ENCODE measurements at places on chromosomes 4 and X. TPM values are rescaled to one million over a fixed set of nuclear protein-coding genes. Genes with fewer than 3 reads are reported as not detected.

DNA sequence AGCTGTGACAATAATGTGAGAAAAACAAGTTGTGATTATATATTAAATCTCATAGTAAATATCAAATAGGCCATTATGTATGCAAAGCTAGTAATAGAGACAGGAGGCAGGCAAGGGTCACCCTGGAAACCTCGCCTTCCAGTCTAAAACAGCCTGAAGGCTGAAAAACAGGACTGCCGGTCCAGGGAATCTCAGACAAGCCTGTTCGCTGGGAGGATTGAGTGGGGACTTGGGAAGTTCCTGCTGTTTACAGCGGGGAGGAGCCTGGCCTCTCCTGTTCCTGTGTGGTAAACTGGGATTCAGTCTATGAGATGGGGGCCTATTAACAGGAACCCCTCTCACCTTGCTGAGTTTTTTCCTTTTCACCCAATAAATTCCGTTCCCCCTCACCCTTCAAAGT is 2317.3 kb downstream of the PCDH7 start:
- no peaks in the 10 kb centered on the region for H3K36me3 ChIP-seq
- peaks cover 1% of the 10 kb centered on the region for H3K27me3 ChIP-seq
- no peak for DNase-seq
- no peak overlapping the region for H3K27ac ChIP-seq
- no peak overlapping the region for H3K4me3 ChIP-seq

DNA sequence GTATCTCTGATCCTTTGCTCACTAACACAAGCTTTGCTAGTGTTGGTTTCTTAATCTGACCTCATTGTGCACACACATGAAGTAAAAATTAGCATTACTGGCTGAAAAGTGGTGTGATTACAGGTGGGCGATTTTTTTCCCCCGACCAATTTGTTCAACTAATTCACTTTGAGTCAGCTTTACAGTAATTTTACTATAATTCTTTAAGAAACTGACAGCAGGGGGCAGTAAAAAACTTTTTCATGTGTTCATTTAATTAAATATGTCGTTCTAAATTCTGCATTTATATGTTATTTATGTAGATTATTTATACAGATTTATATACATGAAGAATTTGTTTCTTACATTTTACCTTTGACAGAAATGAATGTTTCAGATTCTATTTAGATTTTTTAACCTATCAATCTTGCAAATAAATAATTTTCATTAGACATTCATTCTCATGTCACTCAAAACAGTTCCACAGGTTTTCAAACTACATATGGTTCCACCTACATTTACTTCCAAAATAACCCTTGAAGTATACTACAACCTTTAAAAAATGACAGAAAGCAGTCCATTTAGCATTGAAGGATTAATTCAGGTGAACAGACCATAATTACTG is 17.5 kb downstream of the PALLD start:
- peak; percentile 8 for DNase-seq
- peaks cover 10% of the 10 kb centered on the region for H3K4me1 ChIP-seq
- no peak overlapping the region for H3K4me3 ChIP-seq
- peaks cover 1% of the 10 kb centered on the region for H3K27me3 ChIP-seq

- no peak overlapping the region for H3K4me3 ChIP-seq
- H3K27me3 ChIP-seq, result peaks cover 33% of the 10 kb centered on the region
- H3K4me1 ChIP-seq, result no peaks in the 10 kb centered on the region
- H3K27ac ChIP-seq, result no peak overlapping the region
- DNase-seq, result no peak
- H3K36me3 ChIP-seq, result no peaks in the 10 kb centered on the region
Observed at GRCh38 chrX:137575596-137576255, 9.8 kb downstream of the ZIC3 start.

- H3K4me1 ChIP-seq, result peaks cover 24% of the 10 kb centered on the region
- no peak overlapping the region for H3K27ac ChIP-seq
- no peaks in the 10 kb centered on the region for H3K36me3 ChIP-seq
Observed at GRCh38 chr4:8189551-8190466, 9.3 kb upstream of the SH3TC1 start.

DNA sequence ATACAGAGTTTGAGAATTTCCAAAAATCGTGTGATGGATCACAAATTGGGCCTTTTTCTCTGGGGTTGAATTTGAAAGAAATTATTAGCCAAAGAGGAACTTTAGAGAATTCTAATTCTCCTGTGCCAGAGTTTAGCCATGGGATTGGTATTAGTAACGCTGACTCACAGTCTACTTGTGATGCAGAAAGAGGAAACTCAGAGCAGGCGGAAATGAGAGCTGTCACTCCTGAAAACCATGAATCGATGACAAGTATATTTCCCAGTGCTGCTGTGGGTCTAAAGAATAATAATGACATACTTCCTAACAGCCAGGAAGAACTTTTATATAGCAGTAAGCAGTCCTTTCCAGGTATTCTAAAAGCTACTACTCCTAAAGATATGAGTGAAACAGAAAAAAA is 64.9 kb downstream of the N4BP2 start:
- H3K27me3 ChIP-seq, result no peaks in the 10 kb centered on the region
- no peak overlapping the region for H3K4me3 ChIP-seq
- H3K4me1 ChIP-seq, result peaks cover 3% of the 10 kb centered on the region

DNA sequence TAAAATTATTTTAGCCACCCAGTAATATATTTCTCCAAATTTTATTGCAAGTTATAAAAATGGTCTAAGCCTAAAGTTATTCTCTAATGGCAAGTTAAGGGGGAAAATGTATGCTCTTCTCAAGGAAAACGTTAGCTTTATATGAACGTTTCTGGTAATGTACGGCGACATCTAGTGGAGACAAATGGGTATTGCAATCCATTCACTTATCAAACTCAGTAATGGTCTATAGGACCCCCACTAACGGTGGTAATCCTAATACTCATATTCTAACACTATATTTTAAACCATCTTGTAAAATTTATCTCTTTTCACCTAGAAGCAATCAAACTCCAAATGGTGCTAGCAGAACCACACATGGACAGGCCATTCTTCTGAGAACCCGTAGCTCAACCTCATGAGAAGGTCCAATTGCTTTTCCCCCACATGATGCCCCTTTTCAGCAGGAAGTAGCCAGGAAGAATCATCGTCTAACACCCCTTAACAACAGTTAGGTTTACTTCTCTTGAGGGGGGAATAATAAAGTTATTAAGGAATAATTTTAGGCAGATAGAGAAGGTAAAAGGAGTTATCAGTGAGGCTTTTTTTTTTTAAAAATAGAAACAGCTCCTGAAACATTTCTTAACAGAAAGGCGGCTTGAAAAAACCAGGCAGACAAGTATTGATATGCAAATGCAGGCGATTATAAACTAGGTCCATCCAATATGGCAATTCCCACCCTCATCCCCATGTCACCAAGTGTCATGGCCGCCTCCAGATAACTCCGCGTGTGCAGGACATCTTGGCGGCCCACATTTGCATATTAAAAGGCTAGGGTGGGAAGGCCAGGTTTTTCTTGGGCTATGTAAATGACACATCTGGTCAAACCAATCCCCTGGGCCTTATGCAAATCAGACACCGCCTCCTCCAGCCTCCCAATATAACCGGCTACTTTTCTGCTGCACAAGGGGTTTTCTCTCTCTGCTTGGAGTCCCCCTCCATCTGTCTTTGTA is 35.0 kb downstream of the NUDT11 start:
- H3K27ac ChIP-seq, result no peak overlapping the region
- H3K36me3 ChIP-seq, result no peaks in the 10 kb centered on the region
- no peak overlapping the region for H3K4me3 ChIP-seq
- no peaks in the 10 kb centered on the region for H3K4me1 ChIP-seq

DNA sequence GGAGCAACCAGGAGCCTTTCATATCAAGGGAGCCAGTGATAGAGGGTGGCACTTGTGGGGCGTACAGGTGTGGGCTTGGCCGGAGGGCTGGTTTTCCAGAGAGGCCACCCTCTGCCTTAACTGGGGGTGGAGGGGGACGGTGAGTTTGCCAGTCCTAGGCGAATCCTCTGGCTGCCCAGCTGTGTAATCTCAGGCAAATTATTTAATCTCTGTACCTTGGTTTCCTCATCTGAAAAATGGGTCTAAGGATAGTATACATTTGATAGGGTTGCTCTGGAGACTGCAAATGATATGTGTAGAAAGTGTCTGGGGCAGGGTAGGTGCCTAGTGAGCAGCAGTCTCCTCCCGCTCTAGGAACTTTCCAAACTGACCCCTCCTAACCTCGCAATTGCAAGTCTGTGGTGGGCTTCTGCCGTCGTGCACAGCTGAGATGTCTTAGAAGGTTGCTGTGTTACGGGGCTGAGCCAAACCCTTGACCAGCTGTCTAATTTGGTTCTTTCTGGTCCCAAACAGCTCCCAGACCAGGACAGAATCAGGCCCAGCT is 3.8 kb upstream of the CXCR3 start:
- H3K4me1 ChIP-seq, result peaks cover 79% of the 10 kb centered on the region
- no peaks in the 10 kb centered on the region for H3K36me3 ChIP-seq
- peaks cover 9% of the 10 kb centered on the region for H3K27me3 ChIP-seq
- DNase-seq, result no peak
- peak overlapping the region; percentile 75 for H3K4me3 ChIP-seq

- H3K4me3 ChIP-seq, result no peak overlapping the region
- no peak for DNase-seq
- H3K27ac ChIP-seq, result no peak overlapping the region
- H3K36me3 ChIP-seq, result no peaks in the 10 kb centered on the region
- peaks cover 5% of the 10 kb centered on the region for H3K27me3 ChIP-seq
Observed at GRCh38 chr4:176806778-176807375, 14.2 kb upstream of the VEGFC start.

- no peak for DNase-seq
- no peaks in the 10 kb centered on the region for H3K27me3 ChIP-seq
- no peak overlapping the region for H3K27ac ChIP-seq
- H3K36me3 ChIP-seq, result no peaks in the 10 kb centered on the region
- H3K4me3 ChIP-seq, result no peak overlapping the region
Observed at GRCh38 chrX:68833855-68834331, 5.1 kb downstream of the EFNB1 start.

- H3K4me1 ChIP-seq, result peaks cover 22% of the 10 kb centered on the region
- H3K36me3 ChIP-seq, result no peaks in the 10 kb centered on the region
- peaks cover 5% of the 10 kb centered on the region for H3K27me3 ChIP-seq
- H3K4me3 ChIP-seq, result peak overlapping the region; percentile 71
Observed at GRCh38 chr4:140720387-140721304, 35.5 kb downstream of the TBC1D9 start.

DNA sequence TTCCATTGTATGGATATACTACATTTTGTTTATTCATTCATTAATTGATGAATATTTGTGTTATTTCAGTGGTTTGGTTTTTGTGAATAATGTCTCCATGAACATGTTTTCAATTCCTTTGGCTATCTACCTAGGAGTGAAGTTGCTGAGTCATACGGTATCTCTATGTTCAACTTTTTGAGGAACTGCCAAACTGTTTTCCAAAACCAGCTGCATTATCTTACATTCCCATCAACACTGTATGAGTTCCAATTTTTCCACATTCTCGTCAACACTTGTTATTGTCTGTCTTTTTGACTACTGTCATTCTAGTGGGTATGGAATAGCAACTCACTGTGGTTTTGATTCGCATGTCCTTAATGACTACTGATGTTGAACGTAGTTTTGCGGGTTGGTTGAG is 388.6 kb upstream of the MAGEB2 start:
- H3K27me3 ChIP-seq, result peaks cover 2% of the 10 kb centered on the region
- no peak overlapping the region for H3K4me3 ChIP-seq
- no peaks in the 10 kb centered on the region for H3K4me1 ChIP-seq
- no peaks in the 10 kb centered on the region for H3K36me3 ChIP-seq

DNA sequence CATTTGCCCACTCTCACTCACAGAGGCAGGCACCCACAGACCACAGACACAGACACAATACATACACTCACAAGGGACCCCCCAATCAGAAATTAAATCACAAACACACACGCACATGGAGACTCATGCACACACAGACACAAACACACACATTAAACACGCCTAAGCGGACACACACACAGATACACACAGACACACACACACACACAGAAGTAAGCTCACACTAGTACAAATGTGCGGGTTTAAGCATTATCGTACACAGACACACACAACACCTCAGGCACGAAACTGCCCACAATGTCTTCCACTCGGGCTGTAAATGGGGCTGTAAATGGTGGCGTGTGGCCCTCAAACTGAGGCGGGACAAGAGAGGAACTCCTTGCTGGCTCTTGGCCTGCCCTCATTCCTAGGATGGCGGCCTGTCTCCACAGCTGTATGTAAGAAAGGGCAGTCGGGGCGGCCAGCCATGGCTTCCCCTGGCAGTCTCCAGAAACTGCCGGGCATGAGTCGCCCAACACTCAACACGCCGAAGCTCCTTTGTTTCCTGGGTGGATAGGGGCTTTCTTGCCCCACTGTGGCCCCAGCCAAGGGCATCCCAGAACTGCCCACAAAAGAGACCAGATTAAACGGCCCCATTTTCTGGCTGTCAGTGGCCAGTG is 53.9 kb downstream of the NBDY start:
- no peaks in the 10 kb centered on the region for H3K27me3 ChIP-seq
- H3K4me3 ChIP-seq, result peak overlapping the region; percentile 92
- peak overlapping the region; percentile 72 for H3K27ac ChIP-seq

DNA sequence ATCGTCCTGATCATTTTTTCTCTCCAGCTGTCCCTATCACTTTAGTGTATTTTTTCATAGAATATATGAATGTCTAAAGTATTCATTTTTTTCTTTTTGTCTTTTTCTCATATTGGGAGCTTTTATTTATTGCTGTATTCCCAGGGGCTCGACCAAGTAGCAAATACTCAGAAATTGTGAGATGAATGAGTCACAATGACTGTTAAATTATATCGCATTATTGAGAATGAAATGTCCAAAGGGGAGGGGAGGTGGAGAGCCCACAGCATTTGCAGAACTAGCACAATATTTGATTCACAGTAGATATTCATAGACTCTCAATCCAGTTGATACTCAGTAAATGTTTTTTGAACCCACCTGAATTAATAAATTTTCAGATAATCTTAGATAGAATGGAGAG is 543.6 kb upstream of the FAM241A start:
- H3K36me3 ChIP-seq, result no peaks in the 10 kb centered on the region
- no peak overlapping the region for H3K27ac ChIP-seq
- H3K27me3 ChIP-seq, result peaks cover 3% of the 10 kb centered on the region

CDX4 gene
- polyA plus RNA-seq, result not detected

NDP gene
- not detected for polyA plus RNA-seq

CA5B gene
- 66.3 TPM for polyA plus RNA-seq

HSFX4 gene
- not detected for polyA plus RNA-seq

CT45A6 gene
- polyA plus RNA-seq, result not detected

AKAP4 gene
- polyA plus RNA-seq, result not detected

KLHL13 gene
- 0.43 TPM for polyA plus RNA-seq

ASB11 gene
- polyA plus RNA-seq, result not detected
